Posterior cingulate gyrus (tissue), 11 donors: ENCODE measurements at places on chromosomes 16 and 17.

GRCh38 chr17:45235416-45236281, 14.0 kb downstream of the FMNL1 start:
- DNase-seq = peak; percentile 63

DNA sequence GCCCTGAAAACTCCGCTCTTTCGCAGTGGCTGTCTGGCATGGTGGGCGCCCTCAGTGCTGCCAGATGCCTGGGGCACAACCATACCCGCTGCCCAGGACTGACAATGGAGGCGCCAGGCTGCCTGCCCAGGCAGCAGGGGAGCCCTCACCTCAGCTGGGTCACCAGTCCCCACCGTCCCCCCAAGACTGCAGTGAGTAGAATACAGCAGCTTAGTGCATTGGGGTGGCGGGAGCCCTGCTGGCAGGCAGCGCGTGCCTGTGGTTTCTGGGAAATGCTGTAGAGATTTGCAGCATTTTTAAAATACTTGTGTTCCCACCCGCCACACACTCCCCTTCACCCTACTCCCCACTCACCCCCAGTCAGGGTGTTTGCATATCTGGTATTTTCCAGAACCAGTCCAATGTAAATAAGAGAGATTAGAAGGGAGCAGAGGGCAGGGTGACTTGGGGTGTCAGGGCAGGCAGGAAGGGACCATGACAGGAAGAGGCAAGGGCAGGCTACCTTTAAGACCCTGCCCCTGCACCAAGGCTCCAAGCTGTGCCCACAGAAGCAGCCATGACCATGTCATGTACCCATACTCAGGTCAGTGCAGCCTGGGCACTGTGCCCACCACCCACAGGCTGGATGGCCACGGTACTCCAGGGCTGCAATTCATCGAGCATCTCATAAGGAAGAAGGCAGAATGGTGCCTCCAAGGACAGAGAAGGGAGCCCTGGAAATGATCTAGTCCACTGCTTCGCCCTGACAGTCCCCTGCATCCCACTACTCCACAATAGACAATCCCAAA, 21.5 kb downstream of the MYO18A start:
- no peak for DNase-seq

GRCh38 chr16:2860826-2861567, 3.0 kb upstream of the PRSS22 start:
- DNase-seq = no peak

DNA sequence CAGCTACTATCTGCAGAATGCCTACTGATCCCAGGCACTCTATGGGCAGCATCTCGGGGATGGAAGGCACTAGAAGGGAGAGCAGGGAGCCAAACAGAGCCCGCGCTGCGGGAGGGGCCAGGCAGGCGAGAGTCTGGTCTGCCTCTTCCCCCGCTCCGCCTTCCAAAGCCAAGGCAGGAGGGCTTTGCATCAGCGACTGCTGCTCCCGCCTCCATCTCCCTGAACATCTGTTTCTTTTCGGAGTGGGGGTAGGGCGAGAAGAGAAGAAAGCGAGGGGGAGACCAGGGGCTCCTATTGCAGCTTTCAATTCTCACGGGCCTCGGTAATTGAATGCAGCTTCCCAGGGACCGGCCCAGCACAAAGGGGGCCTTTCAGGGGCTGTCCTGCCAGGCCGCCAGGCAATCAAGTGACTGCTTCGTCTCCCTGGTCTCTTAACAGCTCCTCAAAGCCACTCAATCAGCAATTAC, 31.4 kb upstream of the CDC42EP4 start:
- DNase-seq = peak; percentile 94

- peak; percentile 68 for DNase-seq
These were observed 8.7 kb upstream of the ADGRG1 start for GRCh38 chr16:57619606-57620334.

- DNase-seq = no peak
These were observed 156.7 kb downstream of the HAPSTR1 start for GRCh38 chr16:9248162-9248561.

GRCh38 chr16:85330006-85330693, 217.9 kb upstream of the CIBAR2 start:
- DNase-seq = no peak

DNA sequence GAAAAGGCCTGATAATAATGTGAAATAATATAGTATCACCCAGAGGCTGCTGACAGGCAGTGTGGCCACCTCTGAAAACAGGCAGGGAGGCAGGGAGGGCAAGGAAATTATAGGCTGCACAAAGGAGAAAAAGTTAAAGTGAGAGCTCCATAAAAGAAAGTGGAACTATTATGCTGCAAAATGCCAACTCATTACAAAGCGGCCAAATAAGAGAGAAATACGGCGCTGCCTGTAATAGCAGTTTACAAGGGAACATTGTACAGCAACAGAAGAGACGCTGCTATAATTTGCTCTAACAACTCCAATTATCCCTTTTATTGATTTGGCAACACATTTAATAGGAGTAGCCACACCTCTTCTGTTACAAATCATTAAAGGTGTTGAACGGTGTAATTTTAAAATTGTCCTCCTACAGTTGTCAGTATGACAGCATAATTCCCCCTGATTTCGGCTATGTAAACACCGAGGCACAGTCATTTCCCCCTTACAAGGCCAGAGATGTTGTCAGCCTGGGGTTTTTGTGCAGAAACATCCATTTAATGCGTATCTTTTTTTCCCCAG, 120.3 kb downstream of the MRM1 start:
- DNase-seq = no peak

- DNase-seq = no peak
These were observed 4.0 kb downstream of the KIFC3 start for GRCh38 chr16:57798267-57798810.

DNA sequence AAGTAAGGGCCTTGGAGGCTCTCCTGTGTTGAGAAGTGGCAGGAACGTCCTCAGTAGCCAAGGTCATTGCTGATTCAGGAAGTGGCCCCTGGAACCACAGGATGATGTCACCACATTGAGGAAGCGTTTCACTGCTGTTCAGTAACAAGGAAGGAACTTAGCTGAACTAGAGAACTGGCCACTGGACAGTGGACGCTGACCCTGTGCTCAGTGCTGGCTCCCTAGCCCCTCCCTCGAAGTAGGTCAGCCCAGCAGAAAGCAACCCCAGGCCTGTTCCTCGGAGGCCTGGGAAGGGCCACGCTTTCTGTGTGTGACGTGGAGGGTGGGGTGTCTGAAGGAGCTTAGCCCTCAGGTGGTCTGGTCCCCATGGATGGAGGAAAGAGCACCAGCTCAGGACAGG, 58.3 kb downstream of the B9D1 start:
- no peak for DNase-seq

DNA sequence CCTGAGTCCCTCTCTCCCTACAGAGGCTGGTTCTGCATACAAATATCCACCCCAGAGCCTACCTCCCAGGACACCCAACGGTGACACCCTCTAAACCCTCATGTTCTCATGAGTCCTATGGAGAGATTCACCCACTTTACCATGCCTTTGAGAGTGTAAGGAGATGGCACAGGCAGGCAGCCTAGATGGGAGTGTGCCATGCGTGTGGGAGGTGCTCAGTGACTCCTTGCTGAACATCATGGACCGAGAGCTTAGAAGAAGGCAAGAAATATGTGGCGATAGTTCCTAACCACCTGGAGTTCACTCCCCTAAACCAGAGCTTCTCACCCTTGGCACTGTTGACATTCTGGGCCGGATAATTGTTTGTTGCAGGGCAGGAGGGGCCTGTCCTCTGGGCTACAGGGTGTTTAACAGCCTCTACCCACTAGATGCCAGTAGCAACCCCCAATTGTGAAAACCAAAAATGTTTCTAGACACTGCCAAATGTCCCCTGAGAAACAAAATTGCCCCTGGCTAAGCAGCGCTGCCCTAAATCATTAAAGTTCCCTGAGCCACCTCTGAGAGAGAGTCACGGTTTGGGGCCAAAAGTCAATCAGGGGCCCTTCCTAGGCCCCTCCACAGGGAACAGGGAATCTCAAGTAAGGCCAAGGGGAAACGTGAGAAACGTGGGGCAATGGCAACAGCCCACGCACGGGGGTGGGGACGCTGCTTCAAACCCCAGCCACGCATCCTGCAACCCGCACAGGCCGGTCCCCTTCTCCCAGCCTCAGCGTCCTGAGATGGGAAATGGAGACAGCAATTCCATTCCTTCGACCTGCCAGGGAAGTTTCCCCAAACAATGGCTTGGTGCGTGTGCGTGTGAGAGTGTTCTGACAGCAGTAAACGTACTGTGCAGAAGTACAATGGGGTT, 66.8 kb downstream of the C16orf78 start:
- no peak for DNase-seq

GRCh38 chr16:8670014-8670560, 4.3 kb upstream of the ABAT start:
- no peak for DNase-seq

DNA sequence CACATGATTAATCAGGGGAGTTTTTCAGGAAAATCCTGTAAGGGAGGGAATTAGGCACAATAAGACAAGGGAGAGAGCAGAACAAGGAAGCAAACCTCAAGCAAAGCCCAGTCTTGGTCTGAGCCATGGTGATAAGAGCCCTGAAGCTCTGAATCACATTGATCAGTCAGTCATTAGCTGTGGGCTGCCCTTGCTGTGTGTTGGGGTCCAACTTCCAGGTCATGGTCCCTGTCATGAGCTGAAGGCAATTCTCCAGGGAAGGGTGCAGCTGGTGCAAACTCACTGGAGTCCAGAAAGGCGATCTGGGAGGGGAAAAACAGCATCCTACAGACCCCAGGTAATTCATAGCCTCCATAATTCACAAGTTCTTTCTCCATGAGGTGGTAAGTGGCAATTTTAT, 89.9 kb downstream of the CYLD start:
- no peak for DNase-seq

DNA sequence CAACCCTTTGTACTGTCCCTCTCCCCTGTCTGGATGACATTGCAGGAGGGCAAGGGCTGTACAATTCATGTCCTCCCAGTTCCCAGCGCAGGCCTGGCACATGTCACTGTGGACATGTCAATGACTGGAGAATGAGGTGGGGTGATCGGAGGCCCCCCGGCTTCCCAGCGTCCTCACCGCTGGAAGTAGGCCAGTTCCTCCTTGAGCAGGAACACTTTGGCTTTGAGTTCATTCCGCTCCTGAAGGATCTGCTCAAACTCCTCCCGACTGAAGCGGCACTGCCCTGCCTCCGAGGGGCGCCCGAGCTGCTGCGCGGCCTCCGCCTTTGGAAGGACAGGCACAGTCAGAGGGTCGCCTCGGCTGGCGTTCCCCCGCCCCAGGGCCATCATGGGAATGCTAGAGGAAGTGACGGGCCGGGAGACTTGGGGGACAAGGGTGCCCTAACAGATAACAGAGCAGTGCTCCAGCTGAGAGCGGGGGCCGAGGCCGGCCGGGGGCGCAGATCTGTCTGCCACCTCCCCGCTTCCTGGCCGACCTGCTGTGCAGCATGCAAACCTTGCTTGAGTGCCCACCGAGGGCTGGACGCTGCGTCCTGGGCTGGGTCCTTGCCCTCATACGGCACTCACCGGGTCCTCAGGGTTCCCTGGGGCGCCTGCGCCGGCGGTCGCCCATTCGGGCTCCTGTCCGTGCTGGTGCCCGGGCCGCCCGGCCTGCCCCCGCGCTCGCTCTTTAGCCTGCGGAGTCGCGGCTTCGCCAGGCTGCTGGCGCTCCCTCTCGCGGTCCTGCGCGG, 1.3 kb downstream of the RILP start:
- DNase-seq = peak; percentile 84

GRCh38 chr16:3022684-3023414, 893 bp downstream of the HCFC1R1 start:
- no peak for DNase-seq
